ENCODE measurements at places on chromosomes 13 and 19.

DNA sequence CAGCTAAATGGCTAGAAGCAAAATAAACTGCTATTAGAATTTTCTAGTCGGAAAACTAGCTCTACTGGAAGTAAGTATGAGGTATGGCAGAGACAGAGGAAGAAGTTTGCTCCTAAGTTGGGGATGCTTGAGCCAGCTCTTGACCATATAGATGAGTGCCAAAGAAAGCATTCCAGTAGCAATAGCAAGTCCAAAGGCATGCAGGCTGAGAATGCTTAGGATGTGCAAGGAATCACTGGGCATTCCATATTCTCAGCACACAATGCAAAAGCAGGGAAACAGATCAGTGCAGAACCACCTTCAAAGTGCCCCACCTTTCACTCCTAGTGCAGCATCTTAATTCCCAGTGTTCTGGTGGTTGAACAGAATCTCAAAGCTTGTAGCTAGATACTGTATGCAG, 32.9 kb downstream of the SERTM1 start:
- H3K27ac ChIP-seq: no peak overlapping the region
- no peaks in the 10 kb centered on the region for H3K4me1 ChIP-seq
- no peak for DNase-seq

DNA sequence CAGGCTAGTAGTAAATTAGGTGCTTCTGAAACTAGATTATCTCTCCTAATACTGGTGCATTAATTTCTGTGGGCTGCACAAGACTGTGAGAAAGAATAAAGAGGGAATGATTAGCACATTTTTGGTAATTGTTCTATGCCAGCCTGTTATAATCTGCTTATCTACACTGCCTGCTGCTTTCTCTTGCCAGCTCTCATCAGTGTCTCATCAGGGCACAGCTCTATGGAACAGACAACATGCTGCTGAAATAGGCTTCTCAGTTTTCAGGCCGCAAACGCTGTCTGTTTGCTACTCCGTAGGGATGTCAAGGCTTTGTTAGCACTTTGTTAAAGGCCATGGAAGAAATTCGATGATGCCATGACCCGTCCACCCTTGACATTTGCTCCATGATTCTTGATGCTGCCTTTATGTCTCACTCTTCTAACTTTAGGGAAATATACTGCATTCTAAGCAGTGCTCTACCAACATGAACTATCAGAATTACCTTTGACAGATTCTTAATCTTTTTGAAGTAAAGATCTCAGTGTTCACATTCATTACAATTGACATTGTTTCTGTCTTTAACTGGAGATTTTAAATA, 84.0 kb upstream of the PRR20A start:
- no peaks in the 10 kb centered on the region for H3K36me3 ChIP-seq
- H3K27ac ChIP-seq: no peak overlapping the region
- DNase-seq: no peak
- no peak overlapping the region for H3K4me3 ChIP-seq
- H3K4me1 ChIP-seq: no peaks in the 10 kb centered on the region

- H3K4me3 ChIP-seq: no peak overlapping the region
- peaks cover 38% of the 10 kb centered on the region for H3K4me1 ChIP-seq
- DNase-seq: no peak
- H3K27ac ChIP-seq: no peak overlapping the region
- H3K27me3 ChIP-seq: peaks cover 56% of the 10 kb centered on the region
These were observed 3.6 kb downstream of the POU4F1 start for GRCh38 chr13:78599645-78600279.

- no peaks in the 10 kb centered on the region for H3K27me3 ChIP-seq
- no peak overlapping the region for H3K4me3 ChIP-seq
- no peaks in the 10 kb centered on the region for H3K4me1 ChIP-seq
- H3K36me3 ChIP-seq: no peaks in the 10 kb centered on the region
- no peak overlapping the region for H3K27ac ChIP-seq
These were observed 809.5 kb upstream of the SLITRK6 start for GRCh38 chr13:86608701-86609100.

Data from activated B cell treated with CpG ODN at 0.5 μM for 24 hours (primary cell).